GM04503 (cell line): ENCODE measurements at places on chromosomes 4 and X.

- no peak for DNase-seq
Observed at GRCh38 chrX:126820700-126821420, 1.3 kb downstream of the PRR32 start.

DNA sequence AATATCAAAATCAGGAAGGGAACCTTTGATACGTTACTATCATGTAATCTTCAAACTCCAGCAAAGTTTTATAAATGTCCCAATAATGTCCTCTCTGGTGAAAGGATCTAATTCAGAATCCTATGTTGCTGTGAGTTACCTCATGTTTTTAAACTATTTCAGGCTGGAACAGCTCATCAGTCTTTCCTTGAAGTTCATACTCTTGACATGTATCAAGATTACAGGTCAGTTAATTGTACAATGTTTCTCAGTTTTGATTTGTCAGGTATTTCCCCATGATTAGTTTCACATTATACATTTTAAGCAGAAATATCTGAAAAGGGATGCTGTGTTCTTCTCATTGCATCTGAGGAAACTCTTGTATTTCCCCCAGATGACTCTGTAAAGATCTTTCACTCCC is 136.5 kb upstream of the HS3ST1 start:
- DNase-seq = no peak

- DNase-seq = no peak
Observed at GRCh38 chr4:653831-654502, 20.1 kb downstream of the ATP5ME start.

GRCh38 chr4:107423677-107424405 is 296.2 kb downstream of the PAPSS1 start:
- DNase-seq = no peak

GRCh38 chr4:10524196-10524833 is 67.1 kb upstream of the ZNF518B start:
- no peak for DNase-seq

GRCh38 chr4:16168144-16168543 is 58.1 kb downstream of the TAPT1 start:
- DNase-seq = no peak

GRCh38 chrX:21996872-21997455 is 35.2 kb upstream of the PHEX start:
- DNase-seq = peak; percentile 7
